Hair follicular keratinocyte (primary cell): ENCODE measurements at places on chromosomes 7 and 10. TPM values are rescaled to one million over a fixed set of nuclear protein-coding genes. Genes with fewer than 3 reads are reported as not detected.

The LRRC4 gene
- total RNA-seq, result 0.15 and 0.39 TPM in 2 replicates

The ZNF488 gene
- total RNA-seq, result 0.39 and 1.3 TPM in 2 replicates

The GPC2 gene
- total RNA-seq, result 0.30 and 1.1 TPM in 2 replicates

The CPEB3 gene
- total RNA-seq, result 0.23 and 0.78 TPM in 2 replicates
